ENCODE measurements at places on chromosomes 4 and X.

DNA sequence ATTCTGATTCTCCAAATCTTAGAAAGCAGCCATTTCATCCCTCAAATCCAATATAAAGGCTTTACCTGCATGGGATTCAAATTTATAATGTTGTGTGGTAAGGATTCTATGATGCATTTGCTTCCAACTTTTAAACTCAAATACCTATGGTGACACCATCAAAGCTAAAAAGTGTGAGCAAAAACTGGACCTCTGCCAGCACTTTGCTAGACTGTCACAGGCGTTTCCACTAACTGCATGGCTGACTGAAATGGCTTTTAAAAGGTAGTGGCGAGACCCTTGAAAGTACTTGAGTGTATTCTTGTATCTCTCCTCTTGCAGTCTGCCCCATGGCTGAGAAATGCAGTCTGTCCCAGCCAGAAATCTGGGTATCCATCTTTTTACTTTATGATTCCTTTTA lies 169.4 kb downstream of the AMELX start:
- no peak for DNase-seq

DNA sequence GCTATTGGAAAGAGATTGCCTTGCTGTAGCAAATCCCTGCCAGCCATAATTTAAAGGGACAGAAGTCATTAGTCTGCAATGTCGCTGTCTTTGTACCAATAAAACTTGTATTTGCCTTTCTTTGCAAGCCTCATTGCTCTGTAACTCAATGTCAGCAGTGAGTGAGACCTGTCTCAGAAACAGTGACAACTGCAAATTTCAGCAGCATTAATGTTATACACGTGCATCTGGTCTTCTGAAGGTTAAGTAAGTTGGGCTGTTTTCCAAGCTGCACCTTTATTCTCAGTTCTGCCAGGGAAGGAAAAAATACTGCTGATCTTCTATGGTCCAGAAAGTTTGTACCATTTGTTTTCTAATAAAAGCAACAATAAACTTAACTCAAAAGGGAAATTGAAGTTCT lies 543.1 kb downstream of the TRIML1 start:
- DNase-seq, result no peak

- DNase-seq, result no peak
Observed at GRCh38 chr4:59983852-59984251, 1216.3 kb upstream of the ADGRL3 start.

- no peak for DNase-seq
Observed at GRCh38 chrX:147978931-147979330, 2.2 kb upstream of the FMR1NB start.

DNA sequence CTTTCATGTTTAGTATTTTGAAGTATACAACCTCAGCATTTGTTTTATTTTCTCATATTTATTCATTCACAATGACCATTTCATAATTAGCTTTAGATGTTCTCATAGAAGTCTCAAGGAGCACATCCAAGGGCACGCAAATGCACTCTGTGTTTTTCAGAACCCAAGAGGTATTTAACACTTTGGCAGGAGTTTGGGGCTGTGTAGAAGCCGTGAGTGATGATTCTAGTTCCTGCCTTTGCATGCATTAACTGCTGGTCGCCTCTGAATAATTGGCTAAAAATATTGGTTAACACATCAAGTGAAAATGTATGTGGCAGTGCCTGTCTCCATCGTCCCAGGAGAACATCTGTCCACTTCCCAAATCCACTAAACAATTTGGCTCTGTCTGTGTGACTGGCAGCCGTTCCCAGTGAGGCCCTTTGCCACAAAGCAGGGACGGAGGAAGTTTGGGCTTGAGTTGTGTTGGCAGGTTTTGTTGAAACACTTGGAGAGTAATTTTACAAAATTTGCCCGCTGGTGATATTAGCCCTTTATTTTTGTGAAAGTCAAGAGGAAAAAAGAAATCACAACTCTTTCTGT lies 730.7 kb upstream of the SLIT2 start:
- no peak for DNase-seq

Data from stimulated activated CD8-positive, alpha-beta memory T cell treated with anti-CD3 and anti-CD28 coated beads, Interleukin-4, amount 100 ng/mL, for 1 hour (primary cell).